IPS DF 19.7 (cell line): ENCODE measurements at places on chromosomes 2 and 18.

DNA sequence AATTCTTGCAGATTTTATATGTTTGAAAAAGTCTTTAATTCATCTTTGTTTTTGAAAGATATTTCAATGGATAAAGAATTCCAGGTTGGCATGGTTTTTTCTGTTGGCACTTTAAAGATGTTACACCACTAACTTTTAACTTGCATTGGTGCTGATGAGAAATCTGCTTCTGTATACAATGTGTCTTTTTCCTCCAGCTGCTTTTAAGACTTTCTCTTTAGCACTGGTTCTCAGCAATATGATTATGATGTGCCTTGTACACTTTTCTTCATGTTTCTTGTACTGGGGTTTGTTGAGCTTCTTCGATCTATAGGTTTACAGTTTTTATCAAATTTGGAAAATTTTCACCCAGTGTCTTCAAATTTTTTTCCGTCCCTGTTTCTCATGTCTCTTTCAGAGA is 29.2 kb downstream of the PECR start:
- DNase-seq = no peak

DNA sequence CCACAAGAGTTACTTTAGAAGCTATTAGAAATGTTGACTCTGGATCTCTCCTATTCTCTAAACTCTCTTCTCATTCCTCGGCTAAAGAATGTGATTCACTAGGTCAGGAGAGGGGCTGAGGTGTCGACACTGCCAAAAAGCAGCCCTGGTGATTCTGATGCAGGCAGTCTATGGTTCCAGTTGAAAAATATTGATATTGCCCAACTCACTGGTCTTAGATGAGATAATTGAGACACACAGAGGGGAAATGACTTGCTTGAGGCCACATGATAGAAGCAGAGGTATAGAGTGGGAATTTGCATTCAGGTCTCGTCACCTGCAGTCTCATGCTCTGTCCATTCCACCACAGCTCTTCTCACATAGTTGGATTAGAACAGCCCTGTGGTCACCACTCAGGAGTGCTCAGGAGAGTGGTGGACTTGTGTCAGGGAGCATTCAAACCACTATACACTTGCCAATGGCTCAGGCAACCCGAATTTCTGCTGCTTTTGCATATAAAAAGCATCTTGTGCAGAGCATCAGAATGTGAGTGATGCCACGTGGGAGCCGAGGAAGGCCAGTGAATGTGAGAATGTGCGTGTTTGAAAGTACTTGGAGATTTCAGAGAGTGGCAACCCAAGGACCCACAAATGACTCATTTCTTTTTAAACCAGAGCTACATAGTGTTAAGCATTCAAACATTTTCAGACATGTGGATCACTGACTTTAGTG is 65.1 kb upstream of the CTLA4 start:
- no peak for DNase-seq

DNA sequence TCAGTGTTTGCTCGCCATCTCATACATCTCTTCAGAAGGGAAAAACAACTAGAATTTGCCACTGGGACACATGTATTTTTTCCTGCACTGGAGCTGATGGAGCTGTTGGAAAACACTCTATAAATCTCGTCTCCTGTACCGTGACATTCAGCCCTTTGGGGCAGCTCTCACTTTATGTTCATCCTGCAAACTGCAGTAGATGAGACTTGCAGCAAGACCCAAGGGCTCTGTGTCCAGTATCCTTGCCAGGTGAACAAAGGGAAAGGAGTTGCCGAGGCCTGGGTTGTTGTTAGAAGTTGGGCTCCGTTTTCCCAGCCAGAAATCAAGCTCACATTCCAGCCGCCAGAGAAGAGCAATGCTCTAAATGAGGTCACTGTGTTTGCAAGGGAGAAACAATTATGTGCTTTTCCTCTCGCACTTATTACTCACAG is 285.1 kb downstream of the SLC4A3 start:
- DNase-seq = no peak

- DNase-seq = no peak
Measured at GRCh38 chr2:224063298-224063648, 24.2 kb upstream of the SERPINE2 start.

- no peak for DNase-seq
Measured at GRCh38 chr2:224543939-224544338, 41.2 kb downstream of the CUL3 start.

- DNase-seq = no peak
Measured at GRCh38 chr2:199055336-199055735, 402.4 kb downstream of the SATB2 start.

DNA sequence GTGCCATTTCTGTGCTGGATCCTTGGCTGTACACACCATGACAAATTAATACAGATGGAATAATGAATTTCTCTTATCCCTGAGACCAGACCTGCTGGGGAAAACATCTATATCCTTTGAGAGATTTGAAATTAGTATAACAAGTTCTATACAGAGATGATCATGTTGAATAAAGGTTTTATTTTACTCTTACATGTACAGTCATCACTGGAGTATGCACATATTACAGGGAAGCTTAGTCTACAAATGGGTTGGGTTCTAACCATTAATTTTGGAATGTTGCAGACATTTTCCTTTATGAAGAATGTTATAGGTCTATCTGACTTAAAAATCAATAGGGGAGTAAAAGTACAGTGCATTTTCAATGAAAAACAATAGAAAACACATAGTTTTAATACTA is 29.9 kb upstream of the MMADHC start:
- DNase-seq = no peak

GRCh38 chr2:39437522-39438296 is 624 bp upstream of the MAP4K3 start:
- no peak for DNase-seq

- peak; percentile 60 for DNase-seq
Measured at GRCh38 chr2:20578895-20579825, 71.7 kb downstream of the HS1BP3 start.

GRCh38 chr2:102142829-102143449 is 393 bp downstream of the IL1R1 start:
- no peak for DNase-seq

GRCh38 chr2:10882568-10882967 is 29.2 kb upstream of the KCNF1 start:
- DNase-seq = no peak

GRCh38 chr18:59866551-59867269 is 33.1 kb upstream of the PMAIP1 start:
- DNase-seq = no peak

GRCh38 chr2:222952204-222952603 is 91.4 kb downstream of the ACSL3 start:
- no peak for DNase-seq

- DNase-seq = no peak
Measured at GRCh38 chr18:7133181-7133580, 15.6 kb upstream of the LAMA1 start.

GRCh38 chr2:39948016-39948719 is 169.1 kb upstream of the THUMPD2 start:
- DNase-seq = no peak
